ENCODE measurements at places on chromosomes 11 and 22.

GRCh38 chr11:16861862-16862261, 123.4 kb downstream of the C11orf58 start:
- DNase-seq = no peak

DNA sequence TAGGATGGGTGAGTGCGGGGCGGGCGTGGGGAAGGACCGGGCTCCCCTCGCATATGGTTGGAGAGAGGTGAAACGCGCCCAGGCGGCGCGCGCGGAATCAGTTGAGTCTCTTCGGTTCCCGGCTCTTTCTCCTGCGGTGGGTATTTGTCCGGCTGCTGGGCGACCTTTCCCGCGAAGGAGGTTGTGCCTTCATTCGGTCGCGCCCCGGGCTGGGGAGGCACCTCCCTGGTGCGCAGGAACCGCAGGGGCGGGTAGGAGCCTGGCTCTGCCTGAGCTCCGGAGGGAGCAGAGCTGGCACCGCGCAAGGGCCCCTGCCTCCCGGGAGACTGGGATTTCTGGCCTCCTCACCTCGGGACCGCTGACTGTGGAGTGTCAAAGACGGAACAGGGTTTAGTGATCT, 27.5 kb downstream of the SAA4 start:
- no peak for DNase-seq

DNA sequence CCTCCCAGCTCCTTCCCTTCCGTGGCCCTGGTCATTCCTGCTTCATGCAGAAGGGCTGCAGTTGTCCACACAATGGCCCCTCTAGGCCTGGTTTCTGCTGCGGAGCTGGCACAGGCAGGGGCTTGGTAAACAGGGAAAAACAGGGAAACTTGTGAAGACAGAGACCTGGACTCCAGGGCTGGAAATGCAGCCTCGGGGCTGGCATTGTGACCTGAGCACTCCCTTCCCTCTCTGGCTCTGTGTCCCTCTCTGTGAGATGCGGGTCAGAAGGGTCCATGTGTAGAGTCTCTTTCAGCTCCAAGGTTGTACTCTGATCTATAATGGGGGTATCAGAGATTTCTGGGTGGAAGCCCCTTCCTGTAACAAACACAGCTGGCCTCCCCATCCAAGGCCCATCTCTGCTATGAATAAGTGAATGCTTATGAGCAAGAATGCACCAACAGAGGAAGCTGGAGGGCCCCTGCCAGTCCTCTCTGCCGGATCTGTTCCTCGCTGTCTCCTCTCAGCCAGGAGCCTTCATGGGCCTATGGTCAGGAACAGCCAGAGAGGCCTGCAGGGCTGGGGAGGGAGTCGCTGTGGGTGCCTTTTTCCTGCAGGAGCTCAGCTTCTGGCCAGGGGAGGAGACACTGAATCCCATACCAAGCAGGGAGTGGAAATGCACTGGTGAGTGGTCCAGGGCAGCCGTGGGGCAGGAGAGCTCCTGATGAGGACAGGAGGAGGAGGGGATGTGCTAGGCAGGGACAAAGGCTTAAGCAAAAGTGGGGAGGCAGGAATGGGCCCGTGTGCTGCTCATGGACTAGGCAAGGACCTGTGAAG, 6.7 kb upstream of the DERL3 start:
- no peak for DNase-seq

- DNase-seq = no peak
Observed at GRCh38 chr11:116911976-116912734, 74.7 kb upstream of the APOA1 start.

- DNase-seq = no peak
Observed at GRCh38 chr22:27638329-27639233, 163.0 kb downstream of the MN1 start.

GRCh38 chr11:7892840-7893254, 38.2 kb downstream of the OR10A6 start:
- no peak for DNase-seq

DNA sequence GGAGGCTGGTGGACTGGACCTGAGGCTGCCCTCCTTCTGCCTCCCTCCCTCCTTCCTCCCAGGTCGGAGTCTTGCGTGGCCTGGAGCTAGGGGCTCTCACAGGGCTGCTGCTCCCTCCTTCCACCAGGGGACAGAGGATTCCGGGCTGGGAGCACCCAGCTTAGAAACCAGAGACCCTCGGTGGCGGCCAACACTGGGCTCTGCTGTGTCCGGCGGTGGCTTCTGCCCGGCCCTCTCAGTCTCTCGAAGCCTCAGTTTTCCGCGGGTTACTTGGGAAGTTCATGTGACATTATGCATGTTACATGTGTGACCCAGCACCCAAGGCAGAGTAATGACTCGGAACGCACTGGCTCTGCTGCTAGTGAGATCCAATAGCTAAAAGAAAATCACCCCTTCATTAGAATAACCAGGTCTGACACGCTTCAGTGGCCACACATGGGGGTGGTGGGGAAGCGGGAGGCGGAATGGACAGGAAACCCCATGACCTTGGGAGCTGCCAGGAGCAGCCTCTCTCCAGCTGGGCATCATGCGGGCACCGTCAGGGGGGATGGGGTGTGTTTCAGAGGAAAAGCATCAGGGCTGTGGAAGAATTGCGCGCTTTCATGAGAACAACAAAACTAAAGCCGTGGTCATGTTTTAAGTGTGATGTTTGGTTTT, 5.9 kb upstream of the MRGPRG start:
- no peak for DNase-seq

GRCh38 chr22:36149441-36149840, 11.1 kb downstream of the APOL3 start:
- DNase-seq = no peak

DNA sequence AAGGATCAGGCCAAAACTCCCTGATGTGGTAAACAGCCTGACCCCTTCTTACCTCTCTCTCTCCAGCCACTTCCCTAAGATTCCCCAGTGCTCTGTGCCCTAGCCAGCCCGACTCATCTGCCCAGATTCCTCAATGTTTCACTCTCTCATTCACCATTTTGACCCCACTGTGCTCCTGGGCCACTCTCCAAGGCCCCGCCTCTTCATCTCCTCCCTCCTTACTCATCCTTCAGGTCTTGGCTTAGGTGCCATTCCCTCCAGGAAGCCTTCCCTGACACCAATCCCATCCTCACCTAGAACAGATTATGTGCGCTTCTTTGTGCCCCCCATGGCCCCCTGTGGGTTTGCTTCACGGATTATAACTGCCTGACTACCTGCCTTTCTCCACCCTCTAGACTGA, 13.2 kb downstream of the SLC43A3 start:
- no peak for DNase-seq

DNA sequence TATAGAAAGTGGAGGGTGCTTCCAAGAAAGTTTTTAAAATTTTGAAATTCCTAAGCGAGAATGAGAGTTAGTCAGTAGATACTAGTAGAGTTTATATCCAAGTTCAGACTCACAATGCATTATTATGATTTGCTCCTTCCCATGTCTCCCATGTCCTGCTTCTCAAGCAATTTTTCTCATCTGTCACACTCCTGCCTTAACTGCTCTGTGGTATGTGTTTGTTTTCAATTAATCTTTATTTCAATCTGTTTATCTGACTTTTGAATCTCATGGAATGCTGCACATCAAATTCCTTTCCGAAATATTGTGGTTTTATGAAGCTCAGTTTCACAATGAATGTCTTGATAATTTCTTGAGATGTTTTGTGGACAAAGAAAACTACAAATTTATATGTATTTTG, 18.1 kb downstream of the THY1 start:
- DNase-seq = no peak

DNA sequence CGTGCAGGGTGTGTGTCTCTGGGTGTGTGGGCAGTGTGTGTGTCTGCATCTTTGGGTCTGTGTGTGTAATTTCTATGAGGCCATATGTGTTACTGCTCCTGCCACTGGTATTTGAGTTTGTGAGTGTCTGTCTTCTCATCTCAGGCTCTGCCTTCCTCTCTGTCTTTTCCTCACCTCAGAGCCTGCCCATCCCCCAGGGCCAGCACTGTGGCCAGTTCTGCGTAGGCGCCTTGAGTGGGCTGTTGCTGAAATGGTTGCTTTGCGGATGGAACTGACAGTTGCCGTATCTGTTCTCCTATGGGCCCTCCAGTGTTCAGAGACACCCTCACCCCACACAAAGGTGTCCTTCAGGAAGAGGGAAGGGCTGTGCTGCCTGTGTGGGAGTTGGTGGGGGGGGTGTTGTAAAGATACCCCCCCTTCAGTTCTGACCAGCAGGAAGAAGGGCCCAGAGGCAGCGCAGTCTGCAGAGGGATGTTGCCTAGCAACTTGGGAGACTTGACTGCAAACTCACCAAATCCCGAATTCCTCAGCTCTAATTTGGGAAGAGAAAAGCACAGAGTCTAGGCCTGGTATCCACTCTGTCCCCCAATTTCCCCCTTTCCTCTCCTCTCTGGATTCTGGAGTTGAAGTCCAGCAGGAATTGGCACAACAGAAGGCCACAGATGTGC, 2.0 kb upstream of the NRGN start:
- DNase-seq = no peak

DNA sequence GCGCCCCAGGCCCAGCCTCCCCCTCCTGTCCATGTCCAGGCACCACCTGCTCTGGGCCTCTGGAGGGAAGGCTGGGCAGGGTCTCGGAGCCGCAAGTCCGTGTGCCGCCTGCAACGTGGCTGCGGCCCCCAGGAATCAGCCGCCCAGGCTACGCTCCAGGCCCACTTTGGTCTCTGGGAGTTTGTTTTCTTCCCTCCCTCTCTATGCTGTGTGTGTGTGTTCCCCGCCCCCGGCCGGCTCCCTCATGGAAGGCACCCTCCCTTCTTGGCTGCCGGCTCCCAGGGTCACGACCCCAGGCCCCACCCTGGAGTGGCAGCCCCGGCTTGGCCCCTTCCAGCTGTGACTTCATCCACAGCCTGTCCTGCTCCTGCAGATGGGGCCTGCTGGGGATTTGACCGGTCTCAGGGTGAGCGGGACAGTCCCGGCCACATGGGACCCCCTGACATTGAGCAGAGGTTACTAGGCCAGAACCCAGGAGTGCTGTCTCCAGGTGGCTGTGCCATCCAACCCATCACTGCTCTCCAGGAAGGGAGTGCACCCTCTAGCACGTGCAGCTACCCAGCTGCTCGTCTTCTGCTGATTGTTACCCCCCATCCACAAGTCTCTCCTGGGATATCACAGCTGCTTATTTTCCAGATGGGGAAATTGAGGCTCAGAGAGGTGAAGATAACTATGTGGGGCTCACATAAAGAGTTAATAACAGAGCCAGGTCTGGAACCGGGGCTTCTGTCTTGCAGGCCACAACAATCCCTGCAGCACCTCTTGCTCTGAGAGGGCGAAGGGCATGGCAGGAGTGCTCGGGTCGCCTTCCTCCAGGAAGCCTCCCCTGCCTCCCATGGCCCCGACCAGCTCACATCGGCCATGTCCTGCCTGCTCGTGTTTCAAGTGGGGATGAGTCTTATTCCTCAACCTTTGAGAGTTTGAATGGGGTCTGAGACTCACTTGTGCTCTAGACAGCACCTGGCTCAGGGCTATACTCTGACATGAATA, 2.8 kb upstream of the LIF start:
- DNase-seq = no peak

DNA sequence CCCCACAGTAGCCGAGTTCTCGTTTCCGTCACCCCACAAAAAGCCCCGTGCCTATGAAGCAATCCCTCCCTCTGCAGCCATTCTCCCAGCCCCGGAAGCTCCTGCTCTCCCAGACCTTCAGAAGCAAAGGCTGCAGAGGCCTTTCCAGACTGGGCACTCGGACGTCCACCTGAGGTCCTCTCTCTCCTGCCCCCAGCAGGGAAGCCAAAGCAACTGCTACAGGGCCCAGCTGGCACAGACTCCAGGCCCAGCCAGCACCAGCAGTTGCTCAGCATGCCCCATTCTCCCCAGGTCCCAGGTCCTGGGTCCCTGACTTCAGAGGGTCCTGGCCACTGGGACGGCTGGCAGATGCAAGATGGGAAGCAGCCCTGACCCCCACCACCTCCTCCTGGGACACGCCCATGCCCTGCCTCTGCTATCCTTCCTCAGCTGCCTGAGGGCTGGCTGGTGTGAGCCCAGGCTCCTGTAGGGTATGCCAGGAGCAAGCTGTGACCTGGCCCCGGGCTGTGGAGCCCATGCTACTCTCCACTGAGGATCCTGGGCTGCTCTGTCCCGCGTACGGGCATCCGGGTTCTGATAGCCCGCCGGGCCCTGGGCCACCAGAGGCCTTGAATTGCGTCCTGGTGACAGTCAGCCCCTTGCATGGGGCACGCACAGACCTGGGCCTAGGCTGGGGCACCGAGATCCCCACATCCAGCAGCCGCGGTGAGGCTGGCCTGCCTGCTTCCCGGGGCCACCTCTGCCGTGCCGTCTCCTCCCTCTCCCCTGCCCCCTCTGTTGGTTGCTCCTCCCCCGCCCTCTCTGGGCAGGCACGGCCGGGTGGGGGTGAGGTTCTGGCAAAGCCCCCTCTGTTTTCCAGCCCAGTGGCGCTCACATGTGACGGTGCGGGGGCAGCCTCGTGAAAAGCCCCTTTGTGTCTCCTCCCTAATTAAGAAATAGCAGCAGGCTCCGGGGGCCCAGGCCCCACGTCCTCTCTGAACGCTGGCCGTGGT, 1310.3 kb downstream of the BRD1 start:
- no peak for DNase-seq

- DNase-seq = no peak
Observed at GRCh38 chr22:32478994-32479393, 4.4 kb downstream of the FBXO7 start.

DNA sequence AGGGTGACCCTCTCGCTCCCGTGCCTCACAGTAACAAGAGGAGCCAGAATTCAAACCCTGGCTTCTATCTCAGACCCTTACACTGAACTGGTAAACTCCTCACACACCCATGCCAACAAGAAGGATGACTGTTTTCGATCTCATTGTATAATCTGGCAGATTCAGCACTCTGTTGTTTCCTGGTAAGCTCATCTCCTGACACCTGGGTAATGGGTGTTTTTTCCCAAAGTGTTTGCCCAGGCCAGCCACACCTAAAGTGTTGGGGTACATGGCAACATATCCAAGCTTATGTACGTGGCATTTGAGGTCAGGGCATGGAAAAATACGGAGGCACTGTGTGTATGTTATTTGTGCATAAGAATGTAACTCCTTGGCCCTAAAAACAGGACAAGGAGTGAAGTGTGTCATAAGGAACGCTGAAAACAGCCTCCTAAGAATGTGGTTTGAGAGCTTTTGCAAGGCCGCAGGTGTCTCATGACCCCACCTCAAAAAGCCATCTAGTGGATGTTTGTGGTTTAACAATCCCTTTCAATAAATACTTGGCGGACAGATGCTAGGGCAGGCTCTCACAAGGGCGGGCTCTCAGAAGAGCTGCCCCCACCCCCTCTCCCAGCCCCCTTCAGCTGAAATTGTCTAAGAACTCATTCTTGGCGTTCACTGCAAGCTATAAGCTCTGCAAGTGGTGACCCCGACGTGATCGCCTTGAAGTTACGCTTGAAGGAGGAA, at the start of gene MS4A15:
MS4A15 (plus strand) TSS at position 561 of the 726 bp plus-strand sequence. CDS start 6,867 bp downstream, outside the sequence.
- no peak for DNase-seq

GRCh38 chr11:2389377-2390026, 11.0 kb upstream of the TSSC4 start:
- DNase-seq = no peak

GRCh38 chr22:41000941-41001721, 50.0 kb downstream of the RBX1 start:
- no peak for DNase-seq
